Activated CD8-positive, alpha-beta memory T cell treated with anti-CD3 and anti-CD28 coated beads, Interleukin-2, amount 50 U/mL, for 48 hours (primary cell): ENCODE measurements at places on chromosomes 1 and 21.

DNA sequence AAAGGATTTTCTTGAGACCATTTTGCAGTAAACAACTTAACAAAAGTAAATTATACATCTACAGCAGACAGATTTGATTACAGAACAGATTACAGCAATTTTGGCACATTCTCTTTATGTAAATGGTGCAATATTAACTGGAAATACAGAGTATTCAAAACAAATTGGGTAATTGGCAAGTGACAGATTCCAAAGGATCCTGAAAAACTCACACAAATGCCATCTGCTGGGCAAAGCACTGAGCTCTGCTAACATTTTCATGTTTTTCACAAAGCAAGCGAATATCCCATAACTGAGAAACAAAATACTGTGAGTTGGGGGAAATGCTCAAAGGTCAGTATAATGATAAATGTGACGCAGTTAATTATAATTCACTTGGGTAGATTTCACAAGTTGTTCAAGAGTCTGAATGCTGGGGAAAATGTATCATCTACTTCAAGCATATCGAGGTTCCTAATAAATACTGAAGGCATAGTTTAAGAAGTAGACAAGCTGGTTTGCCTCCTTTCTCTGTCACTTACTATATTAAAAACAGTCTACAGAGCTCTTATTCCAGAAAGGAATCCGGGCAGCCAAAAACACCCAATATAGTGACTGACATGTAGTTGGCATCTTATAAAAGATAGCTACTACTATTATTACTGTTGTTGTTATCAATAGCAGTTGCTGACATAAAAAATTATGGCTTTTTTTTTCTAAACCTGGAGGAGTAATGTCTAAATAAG, 75.8 kb upstream of the SDC3 start:
- no peak for DNase-seq

GRCh38 chr1:60865166-60865565, 217.2 kb upstream of the NFIA start:
- no peak for DNase-seq

GRCh38 chr1:224177356-224177999, 5.6 kb upstream of the DEGS1 start:
- DNase-seq, result no peak

GRCh38 chr1:153507926-153508583, 27.7 kb downstream of the S100A6 start:
- no peak for DNase-seq

DNA sequence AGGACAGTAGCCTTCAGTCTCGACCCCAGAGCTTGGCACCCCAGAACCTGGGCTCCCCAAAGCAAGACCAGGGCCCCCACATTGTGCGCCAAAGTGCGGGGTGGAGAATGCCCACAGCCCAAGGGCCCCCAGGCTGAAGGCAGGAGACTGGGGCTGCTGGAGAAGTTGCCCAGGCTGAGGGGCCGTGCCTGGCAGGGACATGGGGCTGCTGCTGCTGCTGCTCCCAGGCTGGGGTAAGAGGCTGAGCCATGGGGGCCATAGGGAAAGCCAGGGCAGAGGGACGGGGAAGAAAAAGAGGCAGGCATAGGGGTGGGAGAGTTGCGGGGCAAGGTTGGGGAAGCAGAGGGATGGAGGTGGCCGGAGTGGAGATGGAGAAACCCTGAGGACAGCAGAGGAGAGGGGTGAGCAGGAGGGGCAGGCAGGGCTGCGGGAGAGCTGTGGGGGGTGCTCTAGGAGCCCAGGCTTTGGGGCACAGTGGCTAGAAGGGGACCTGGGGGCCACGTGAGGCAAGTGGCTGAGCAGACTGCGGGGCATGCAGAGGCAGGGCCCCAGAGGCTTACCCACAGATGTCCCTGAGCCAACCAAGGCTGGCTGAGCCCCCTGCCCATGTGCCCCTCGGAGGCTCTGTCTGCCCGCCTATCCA, 18.9 kb downstream of the SLC27A3 start:
- no peak for DNase-seq

DNA sequence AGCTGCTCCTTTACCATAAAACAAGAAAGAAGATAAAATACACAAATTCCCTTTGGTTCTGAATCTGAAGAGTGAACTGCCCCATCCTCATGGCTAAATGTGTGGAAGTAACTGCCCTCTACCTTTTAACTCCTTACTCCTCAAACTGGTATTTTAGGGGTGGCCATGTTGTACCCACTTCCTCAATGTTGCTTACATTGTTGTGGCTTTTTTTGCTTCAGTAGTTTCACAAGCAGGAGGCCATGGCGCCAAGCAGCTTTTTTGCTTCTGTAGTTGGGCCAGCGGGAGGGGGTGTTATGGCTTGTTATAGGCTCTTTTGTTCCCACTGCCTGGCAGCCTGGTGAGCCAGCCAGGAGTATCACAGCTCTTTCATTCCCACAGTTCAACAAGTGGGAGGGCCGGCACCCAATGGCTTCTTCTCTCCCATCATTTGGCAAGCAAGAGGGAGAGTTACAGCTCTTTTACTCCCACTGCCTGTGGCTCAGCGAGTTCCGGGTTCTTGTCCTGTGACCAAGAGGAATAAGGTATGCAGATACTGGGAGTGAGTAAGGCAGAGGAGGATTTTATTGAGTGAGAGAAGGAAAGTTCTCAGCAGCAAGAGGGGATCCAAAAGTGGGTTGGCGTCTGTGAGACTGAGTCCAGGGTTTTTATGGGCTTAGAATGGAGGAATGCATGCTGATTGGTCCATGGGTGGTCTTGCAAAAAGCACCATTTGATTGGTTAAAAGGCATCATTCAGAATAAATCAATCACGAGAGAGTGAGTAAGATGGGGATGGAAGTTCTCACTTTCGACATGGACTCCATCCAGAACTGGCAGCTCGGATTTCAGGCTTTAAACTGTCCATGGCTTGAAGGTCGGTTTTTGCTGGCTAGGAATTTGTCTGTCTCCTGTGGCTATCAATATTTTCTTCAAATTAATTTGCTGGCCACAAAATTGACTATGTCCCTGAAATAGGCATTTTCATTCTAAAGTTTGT, 429.6 kb downstream of the HLX start:
- no peak for DNase-seq

DNA sequence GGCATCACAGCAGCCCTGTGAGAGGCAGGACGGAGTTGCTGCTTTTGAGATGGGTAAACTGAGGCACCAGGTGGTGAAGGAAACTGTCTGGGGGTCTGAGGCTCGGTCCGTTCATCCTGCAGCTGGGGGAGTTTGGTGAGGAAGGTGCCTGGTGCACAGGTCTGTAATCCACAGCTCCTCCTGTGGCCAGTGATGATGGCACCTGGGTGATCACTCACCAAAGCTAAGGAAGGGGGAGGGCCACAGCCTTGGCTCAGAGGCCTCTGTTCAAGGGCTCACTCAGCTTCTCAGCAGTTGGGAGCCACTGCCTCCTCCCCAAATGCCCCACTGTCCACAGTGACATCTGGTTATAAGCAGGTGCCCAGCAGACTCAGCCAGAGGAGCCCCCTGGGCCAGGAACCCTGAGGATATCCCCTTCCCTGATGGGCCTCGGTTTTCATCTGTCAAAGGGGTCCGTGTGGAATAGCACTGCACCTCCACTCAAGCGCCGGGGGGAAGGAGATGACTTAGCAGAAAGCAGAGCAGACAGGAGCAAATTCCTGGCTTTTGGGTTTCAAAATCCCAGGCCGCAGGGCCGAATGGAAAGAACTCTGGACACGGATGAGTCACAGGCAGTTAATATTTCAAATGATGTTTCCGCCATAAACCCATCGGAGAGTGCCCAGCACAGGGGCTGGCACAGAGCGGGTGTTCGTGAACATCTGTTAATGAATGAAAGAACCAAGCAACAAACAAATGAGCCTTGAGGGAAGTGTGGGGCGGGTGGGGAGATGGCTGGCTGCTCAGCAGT, 82.8 kb downstream of the DMRTB1 start:
- DNase-seq, result no peak

GRCh38 chr1:16226490-16227179, 10.3 kb downstream of the CPLANE2 start:
- DNase-seq, result no peak

DNA sequence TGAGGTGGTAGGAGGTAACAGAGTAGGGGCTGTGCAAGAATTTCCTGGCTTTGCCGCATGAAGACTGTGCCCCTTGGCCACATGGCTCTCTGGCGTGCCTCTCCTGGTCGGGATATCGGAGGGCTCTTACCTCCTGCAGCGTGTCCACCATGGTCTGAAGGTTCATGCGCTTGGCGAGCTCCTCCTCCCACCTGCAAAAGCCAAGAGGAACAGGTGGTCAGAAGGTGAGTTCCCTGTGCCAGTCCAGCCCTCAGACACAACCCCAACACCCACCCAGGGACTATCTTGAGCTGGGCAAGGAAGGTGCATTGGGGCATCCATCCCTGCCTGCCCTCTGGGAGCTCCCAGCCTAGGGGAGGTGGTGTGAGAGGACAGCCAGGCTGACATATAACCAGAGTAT, 18.6 kb upstream of the ALDH4A1 start:
- DNase-seq, result no peak

DNA sequence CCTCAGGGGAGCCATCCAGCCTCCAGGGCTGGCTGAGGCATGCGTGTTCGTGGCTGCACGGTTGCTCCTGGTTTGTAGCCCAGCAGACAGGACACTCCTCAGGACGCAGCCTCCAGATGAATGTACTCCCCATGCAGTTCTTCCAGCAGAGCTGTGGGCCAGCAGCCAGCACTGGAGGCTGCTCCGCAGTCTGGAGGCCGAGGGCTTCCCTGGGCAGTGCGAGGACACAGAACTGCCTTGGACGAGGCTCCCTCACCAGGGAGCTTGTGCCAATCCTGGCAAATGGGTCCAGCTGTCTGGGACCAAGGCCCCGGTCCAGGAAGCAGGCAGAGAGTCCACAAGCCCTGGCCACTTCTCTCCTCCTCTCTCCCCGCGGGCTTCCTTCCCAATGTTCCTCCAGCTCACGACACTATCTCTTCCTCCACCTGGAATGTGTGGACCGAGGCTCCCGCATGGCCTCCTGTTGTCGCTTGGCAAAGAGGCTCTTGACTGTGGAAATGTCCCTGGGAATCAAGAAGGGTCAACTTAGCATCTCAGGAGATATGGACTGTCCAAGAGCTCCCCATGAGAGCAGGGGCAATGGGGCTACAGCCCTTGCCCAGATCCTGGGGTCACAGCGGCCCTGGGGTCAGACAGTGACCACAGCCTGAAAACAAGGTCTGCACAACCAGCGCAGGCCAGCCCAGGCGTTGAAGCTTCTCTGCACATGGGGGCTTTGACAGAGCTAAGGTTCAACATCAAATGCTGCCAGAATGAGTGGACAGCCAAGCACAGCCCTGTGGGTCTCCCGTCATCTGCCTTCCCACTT, 5.3 kb downstream of the EDN2 start:
- no peak for DNase-seq

- DNase-seq, result no peak
Measured at GRCh38 chr1:76583875-76584477, 283.3 kb upstream of the ST6GALNAC5 start.

- no peak for DNase-seq
Measured at GRCh38 chr1:8815582-8816151, 1.8 kb downstream of the RERE start.

- no peak for DNase-seq
Measured at GRCh38 chr1:226782845-226783601, 43.9 kb upstream of the ITPKB start.

GRCh38 chr1:9128166-9128519, 759 bp downstream of the GPR157 start:
- DNase-seq, result no peak

DNA sequence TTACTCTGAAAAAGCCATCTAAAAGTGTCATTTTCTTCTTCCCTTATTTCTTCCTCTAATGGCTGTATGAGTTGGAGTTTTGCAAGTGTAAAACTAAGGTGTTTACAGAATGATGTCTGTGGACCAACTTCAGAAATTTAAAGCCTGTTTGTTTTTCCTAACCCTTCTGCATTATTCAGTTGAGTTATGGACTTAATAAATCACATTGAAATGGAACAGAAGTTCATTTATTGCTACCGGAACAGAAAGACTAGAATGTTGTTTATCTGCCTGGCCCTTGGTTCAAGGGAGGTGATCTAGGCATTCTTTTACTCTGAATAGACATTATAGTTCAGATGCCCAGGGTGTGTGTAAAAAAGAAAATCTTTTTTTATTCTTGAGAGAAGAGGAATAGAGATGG, 24.8 kb downstream of the SYT14 start:
- DNase-seq, result no peak

DNA sequence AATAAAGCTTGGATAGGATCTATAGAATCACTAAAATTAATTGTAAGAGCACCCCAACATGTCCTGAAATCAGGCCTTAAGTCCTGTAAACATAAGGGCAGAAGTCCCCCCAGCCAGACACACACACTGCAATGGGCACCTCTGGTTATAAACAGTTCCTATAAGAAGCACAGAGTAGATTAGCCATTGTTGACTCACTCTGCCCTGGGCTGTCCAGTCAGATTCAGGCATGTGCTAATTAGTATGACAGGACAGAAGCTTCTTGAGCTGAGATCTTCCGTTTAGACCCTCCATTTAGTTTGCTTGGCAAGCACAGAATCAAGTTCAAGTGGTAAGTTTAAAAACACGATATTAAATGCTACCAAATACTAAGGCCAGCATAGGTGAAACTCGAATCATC, 11.8 kb upstream of the DENND1B start:
- DNase-seq, result no peak

DNA sequence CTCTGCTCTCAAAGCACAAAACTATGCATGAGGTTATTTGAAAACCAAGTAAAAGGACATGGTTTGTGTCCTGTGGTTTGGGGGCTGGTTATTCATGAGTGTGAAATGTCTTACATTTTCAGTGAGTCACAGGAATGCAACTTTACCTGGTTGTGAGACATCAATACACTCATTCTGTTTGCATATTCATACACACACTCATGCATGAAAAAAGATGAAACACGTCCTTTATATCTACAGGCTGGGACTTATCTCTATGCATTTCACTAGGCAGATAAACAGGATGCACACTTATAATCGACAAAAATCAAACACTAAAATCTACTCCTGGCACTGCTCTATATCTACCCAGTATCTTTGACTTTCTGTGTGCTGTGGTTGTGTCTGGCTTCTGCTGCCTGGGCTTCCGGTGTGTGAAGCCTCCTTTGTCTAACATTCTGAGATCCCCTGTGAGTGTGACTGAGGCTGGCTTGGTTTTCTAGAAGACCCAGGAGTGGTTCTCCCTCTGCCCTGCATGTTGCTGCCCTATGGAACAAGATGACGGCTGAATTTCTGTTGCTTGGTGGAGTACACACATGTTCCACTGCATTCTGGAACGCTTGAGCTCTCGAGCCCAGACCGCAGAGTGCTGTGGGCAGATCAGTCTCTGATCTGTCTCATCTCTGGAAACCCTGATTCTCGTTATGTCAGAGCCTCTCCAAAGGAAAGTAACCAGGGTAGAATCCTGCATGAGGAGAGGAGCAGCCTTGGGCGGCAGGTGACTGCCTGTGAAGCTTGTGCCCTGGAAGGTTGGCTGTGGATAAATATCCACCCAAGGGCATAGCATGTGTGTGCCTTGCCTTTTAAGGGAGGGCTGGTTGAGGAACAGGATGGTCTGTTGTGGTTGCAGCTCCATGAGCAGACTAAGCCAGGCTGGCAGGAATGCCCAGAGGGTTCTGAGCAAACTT, 19.7 kb upstream of the FASLG start:
- DNase-seq, result peak; percentile 82

DNA sequence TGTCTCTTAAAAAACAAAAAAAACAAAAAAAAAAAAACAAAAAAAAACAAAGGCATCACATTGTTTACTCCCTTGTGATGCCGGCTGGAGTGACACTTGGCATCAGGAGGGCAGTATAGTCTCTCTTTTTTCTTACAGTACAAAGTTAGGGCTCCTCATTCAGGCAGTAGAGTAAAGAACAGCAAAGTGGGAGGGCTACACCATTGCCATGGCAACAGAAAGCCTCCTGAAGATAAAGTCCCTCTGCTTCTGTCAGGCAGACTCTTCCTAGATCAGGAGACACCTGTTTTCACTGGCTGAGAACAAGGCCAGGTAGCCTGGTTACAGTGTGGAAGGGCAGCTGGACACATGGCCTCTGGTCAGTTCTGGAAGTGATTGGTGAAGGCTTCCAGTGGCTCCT, 41.3 kb upstream of the RAB3GAP2 start:
- DNase-seq, result no peak
